AG09309 (cell line): ENCODE measurements at places on chromosomes 4 and X.

DNA sequence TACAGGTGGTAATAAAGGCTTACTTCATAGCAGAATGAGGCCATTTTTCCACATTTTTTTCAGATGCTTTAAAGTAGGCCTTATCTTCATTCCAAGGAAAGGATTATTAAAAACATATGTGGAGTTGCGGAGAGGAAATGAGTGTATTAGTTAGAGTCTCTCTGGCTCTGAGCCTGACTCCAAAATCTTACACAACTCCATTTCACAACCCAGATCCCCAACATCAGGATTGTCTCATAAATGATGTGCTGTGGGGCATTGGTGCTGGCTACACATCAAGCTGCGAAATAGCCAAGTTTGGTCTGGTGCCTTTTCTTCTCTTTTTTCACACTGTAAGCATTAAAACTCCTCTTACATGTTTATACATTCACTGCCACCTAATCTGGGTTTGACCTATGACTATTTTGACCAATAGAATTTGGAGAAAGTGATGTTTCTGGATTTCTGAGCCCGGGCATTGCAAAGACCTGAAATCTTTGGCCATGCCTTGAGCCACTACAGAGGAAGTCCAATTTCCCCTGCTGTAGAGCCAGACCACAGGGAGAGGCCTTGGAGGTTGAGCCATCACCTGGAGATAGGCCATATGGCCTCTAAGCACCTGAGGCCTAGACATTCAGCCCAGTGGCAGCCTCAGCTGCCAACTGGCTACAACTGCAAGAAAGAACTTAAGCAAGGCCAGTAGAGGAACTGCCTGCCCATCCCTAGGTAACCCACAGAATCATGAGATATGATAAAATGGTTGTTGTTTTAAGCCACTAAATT is 16.7 kb upstream of the SOD3 start:
- DNase-seq, result peak; percentile 99

- DNase-seq, result no peak
Observed at GRCh38 chr4:25585901-25586523, 69.6 kb upstream of the SLC34A2 start.

DNA sequence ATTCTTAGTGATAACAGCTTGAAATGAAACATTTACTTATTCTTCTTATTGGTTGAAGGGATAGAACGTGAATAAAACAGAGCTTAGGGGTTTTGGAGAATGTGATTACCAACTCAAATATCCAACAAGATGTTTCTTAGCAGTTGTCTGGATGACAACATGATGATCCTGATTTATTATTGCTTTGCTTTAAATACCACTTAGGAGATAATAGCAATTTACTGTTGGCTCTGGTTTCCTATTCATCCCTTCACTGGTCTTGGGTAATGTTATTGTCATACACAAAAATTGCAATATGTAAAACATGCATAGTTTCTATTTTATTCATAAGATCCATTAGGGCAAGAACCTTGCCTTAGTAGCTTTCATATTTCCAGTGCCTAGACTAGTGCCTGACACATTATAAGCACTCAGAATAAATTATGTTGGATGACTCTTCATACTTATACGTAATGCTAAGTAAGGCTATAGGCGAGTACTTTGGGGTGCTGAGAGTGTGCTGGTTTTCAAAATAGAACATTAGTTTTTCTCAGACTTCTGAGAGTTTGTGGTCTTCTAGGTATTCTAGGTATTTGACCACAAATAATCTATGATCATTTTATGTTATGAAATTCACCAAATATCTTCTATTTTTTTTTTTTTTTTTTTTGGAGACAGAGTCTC is 58.6 kb upstream of the PGRMC2 start:
- DNase-seq, result no peak

DNA sequence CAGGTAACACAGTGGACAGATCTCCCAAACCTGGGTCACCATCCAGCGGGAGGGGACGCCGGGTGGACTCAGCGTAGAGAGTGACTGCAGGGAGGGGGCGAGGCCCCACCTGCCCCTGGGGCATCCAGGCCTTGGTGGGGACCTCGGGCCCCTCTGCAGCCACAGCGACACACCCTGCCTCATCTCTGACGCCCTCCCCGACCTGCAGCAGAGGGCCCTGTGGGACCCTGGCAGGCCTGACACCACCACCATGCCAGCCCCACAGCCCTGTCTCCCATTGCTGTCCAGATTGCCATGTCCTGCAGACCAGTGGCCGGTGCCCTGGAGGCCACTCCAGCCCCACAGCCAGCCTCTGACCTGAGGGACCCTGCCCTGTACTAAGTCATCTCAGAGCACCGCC is 45.2 kb downstream of the FAM53A start:
- DNase-seq, result no peak

GRCh38 chr4:109232681-109233080 is 69.8 kb downstream of the COL25A1 start:
- DNase-seq, result no peak

GRCh38 chr4:36207831-36208520 is 36.3 kb downstream of the ARAP2 start:
- DNase-seq, result no peak

GRCh38 chr4:170025523-170026252 is 507 bp downstream of the MFAP3L start:
- DNase-seq, result no peak

DNA sequence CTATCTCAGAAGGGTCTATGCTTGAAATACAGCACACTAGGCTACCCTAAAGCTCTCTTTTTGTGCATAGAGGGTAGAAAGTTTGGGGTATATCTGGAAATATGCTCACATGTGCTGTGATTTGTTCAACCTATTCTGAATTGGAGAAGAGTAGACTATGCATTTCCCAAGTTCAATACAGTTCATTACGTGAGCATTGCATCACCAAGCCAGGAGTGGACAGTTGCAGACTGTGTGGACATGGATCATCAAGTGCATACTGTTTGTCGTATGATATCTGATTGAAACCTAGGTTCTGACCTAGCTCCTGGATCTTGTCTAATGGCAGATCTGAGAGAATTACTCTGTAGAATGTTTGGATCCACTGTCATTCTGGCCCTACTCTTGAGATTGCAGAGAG is 161.1 kb downstream of the FRAS1 start:
- no peak for DNase-seq

GRCh38 chr4:146210890-146211289 is 3.4 kb upstream of the REELD1 start:
- DNase-seq, result no peak

DNA sequence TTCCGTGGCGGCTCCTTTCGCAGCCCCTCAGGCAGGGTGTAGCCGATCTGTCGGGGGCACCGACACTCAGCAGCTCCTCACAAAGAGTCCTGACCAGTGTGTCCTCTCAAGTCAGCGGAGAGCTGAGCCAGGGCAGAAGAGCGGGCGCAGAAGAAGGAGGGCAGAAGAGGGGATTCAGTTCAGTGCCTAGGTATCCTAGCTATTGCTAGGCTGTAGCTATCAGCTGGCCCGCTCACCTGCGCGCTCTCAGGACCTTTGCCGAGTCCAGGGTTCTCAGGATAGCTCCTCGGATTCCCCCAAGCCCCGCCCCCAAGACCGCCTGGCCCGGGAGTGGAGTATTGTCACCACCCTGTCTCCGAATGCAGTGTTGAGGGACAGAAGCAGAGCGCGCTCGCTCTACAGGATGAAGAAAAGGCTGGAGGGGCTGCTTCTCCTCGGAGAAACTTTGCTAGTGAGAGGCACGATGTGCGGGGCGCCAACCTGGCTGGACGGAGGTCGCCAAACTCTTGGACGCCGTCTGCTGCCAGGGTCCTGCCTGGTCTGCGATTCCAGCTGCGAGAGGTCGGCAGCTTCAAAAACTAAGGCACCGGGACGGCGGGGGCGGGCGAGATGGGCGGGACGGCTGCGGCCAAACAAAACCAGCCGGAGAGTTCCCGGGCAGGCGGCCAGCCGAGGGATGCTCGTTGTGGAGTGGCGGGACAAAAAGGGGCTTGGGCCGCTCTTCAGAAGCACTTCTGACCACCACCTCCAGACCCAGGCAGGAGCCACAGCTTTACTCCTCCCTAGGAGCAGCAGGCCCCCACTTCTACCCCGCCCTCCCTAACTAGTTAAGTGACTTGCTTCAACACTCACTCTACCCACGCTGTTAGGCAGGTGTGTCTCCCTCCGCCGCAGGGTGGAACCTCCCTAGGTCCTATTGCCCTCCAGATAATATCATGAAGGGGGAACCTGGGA is at the start of gene XKRX:
Gene XKRX (minus strand): TSS at position 258 of the 954 bp plus-strand sequence. CDS start 613 bp downstream, outside the sequence.
- DNase-seq, result no peak

GRCh38 chr4:151238477-151238876 is 38.5 kb upstream of the PRSS48 start:
- no peak for DNase-seq

DNA sequence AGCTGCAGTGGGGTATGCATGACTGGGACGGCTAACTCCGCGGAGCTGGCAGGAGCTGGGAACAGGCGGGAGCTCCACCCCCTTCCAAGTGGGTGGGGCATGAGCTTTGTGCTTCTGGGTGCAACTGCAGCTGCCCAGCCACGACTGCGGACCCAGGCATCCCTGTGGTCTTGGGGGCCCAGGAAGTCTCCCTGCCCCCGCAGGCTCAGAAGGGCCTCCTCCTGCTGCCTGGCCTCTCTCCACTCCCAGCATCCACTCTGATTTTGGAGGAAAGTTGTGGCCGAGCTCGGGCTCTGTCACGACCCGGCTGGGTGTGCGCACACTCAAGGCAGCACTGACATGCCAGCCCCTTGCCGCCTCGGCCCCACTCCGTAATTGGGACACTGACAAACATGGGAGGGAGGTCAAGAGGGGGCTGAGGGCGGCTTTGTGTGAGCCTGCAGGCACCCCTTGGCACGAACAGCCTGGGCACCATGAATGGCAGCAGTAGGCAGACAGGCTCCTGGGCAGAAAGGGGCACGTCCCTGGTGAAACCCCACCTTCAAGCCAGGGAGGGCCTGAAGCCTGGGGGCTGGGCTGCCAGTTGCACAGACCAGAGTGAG is 822.6 kb downstream of the GLUD2 start:
- no peak for DNase-seq

DNA sequence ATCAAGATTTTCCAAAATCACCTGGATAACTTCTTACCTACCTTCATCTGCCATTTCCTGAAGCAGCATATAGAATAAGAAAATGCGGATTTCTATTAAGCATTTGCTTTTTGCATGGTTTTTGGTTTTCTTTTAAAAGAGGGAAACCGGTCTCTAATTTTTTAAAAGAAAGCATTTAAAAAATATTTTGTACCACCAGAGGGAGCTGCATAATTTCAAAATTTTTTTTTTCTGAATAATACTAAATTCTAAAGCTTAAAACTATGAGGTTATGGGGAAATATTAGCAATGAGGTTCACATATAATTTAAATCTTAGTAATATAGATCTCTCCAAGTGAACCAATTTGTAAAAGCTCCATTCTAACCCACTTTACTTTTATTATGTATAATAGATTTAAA is 137.7 kb upstream of the TENT5D start:
- no peak for DNase-seq

- no peak for DNase-seq
Observed at GRCh38 chr4:128880662-128881061, 71.2 kb downstream of the JADE1 start.

DNA sequence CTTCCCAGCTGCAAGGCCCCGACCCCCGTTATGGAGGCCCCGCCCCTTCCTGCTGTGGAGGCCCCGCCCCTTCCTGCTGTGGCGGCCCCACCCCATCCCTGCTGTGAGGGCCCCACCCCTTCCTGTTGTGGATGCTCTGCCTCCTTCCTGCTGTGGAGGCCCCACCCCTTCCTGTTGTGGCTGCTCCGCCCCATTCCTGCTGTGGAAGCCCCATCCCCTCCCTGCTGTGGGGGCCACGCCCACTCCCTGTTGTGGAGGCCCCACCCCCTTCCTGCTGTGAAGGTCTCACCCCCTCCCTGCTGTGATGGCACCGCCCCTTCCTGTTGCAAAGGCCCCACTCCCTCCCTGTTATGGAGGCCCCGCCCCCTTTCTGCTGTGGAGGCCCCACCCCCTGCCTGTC is 104.9 kb upstream of the PSAPL1 start:
- DNase-seq, result no peak

DNA sequence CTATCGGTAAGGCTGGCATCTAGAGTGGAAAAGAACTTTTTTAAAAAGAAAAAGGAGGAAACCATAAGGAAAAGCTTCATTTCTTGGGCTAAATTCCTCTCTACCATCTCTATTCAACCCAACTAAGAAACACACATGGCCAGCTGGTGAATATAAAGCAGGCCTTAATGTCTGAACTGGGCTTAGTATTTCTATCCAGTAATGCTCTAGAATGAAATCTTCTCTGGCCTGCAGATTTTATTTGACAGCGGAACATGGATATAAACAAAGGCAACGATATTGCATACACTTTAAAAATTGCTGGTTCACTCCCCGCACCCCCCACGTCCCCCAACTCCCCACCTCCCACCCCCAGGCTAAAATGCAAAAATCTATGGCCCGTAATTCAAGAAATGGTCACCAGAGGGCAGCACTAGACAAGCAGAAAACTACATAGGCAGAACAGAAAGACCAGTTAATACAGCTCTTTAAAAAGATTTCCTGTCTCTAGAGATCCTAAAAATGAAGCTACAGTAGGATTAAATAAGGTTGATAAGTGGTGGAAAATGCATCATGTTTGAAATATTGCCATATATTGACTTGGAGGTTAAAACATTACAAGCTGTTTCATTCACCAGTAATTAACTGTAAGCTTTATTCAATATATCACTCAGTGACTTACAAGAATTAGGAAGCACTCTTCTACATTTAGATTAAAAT is 155.2 kb upstream of the GALNT7 start:
- DNase-seq, result no peak

DNA sequence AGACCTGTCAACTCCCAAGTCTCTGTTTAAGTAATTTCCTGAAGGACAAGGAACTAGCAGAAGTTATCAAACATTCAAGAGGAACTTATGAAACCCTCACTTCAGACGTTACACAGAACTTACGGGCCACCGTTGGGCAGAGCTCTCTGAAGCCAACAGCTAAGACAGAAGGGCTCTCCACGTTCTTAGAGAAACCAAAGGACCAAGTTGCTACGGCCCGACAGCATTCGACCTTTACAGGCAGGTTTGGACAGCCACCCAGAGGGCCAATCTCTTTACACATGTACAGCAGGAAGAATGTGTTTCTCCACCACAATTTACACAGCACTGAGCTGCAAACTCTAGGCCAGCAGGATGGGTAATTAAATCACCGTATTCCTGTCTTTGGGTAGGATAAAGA is 705.1 kb upstream of the GRID2 start:
- no peak for DNase-seq

DNA sequence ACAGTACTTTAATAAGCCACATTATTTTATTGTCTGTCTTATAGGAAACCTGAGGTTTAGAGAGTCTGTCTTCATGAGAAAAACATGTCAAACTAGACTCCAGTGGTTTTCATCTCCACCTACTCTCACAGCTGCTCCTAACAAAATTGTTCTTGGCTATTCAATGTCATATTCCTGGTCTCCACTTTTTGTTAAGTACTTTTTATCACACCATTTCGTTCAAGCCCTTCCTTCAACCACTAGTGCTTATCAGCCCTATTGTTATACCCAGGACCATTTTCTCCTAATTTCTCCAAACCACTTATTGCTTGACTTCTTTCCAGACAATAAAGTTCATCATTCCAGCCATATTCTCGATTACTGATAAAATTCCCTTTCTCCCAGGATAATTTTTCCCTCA is 1674.3 kb upstream of the AGA start:
- no peak for DNase-seq

GRCh38 chr4:13541720-13542576 is 2.4 kb downstream of the NKX3-2 start:
- DNase-seq, result no peak

GRCh38 chr4:16035843-16036242 is 48.0 kb downstream of the PROM1 start:
- no peak for DNase-seq

- no peak for DNase-seq
Observed at GRCh38 chr4:95410387-95410977, 138.3 kb downstream of the UNC5C start.
